ENCODE measurements at places on chromosomes 5 and 9.

GRCh38 chr5:89816038-89816437 is 593.5 kb downstream of the CETN3 start:
- no peak for DNase-seq

DNA sequence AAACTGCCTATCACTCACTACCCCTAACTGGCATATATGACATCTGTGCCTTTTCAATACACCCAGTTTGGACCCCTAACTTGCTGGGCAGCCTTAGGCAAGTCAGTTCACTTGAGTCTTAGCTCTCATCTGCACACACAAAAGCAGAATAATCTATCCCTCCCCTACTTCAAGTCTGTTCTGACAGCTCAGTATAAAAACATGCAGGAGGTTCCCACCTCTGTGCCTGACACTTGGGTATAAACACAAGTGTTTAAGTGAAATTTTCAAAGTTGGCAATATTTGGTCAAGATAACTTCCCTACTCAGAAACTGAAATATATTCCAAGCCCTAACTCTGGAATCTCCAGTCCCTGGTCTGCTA is 12.6 kb downstream of the HNRNPH1 start:
- DNase-seq: no peak

GRCh38 chr5:173078878-173079277 is 22.7 kb downstream of the CREBRF start:
- DNase-seq: no peak

DNA sequence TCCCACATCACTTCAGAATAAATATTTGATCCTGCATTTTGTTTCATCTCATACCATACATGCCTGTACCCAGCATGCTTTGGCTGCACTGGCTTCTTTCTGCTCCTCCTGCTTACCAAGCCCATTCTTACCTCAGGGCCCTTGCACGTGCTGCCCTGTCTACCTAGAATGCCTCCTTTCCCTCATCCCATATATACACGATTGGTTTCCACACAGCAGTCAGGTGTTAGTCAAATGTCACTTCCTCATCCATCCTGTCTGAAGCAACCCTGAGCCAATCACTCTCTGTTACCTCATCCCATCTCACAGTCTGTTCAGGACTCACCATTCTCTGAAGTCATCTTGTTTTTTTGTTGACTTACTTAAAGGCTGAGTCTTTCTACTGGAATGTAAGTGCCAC is 30.3 kb downstream of the CAST start:
- no peak for DNase-seq

DNA sequence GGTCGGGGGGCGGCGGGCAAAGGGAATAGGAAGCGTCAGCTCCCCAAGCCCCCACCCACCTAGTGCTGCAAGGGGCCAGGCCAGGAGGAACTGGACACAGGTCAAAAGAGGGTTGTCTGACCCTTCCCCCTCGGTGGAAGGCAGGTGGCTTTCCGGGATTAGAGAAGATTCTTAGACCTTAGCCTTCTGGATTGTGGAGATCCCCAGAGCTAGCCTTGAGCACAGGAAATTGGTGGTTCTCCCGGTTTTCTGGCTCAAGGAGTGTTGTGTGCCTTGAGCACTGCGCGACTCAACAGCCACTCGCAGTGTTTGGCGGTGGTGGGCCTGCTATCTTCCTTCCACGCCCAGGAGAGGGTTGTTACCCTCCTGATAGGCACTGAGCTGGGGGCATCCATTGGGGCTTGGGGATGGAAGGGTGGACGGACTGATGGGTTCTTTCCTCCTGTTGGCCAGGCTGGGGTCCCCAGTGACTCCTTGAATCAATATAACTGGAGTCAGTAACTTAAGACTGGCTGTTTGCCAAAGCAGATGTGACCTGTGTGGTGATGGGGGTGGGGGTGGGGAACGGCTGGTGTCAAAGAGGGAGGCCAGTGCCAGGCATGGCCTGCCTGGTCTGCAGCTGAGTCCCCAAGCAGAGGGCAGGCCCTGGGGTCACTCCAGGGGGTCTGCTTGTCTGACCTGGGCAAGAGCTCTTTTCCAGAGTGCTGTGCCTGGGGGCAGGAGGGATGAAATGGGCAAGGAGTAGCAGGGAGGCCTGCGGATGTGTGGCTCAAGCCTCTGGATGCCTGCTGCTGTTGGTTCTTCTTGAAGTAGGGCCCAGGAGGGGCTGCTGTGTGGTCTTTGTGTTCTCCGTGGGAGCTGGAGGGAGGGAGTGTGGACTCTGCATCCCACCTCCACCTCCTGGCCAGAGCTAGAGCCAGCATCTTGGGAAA is 2.1 kb downstream of the FGF18 start:
- no peak for DNase-seq

- no peak for DNase-seq
These were observed 118.3 kb upstream of the ELL2 start for GRCh38 chr5:96079962-96080361.

- DNase-seq: no peak
These were observed 83.6 kb downstream of the ENC1 start for GRCh38 chr5:74556631-74557595.

DNA sequence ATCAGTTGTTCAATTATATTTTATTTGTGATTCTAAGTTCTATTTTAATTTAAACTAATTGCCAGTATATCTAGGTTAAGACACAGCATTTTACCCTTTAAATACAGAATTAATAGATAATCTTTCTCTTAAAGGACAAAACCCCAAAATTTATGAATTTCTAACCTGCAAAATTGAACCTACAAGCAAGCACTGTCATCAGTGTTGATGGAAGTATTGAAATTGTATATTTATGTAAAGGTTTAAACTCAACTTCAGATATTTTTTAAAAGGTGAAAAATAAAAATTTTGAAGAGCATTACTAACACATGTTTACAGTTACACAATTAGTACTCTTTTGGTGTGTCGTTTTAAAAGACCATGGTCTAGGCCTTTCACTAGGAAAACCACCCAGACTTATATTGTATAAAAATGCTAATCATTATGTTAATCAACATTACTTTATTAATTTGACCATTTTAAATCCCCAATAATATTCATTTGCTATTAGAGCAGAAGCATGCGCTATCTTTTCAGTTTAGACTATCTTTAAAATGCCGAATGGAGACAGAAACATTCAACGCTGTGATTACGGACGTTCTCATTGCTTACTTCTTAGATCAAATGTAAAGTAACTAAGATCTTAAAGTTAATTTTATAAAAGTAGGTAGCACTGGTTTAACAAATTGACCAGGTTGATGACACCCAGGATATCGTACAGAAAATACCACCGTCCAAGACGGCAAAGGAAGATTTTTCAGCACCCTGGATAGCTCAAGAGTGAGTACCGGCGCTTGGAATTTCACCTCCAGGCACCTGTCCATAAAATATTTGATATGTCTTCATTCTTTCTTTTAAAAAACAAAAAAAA is 3.2 kb downstream of the OTP start:
- no peak for DNase-seq
